ENCODE measurements at places on chromosomes 3 and 15.

GRCh38 chr15:40857601-40858341, 13.9 kb downstream of the SPINT1 start:
- peak; percentile 56 for DNase-seq

DNA sequence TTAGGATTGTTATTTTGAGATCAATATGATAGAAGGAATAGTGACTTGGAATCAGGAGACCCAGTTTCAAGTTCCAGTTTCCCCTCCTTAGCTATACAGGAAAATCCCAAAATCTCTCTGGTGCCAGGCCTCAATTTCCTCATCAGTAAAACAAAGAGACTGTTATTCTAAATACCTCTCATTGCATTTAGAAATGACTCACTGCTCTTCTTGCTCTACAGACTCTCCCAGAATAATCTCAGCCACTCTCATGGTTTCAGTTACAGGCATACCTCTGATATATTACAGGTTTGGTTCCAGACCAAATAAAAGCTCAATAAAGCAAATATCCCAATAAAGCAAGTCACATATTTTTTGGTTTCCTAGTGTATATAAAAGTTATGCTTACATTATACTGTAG, 28.3 kb downstream of the IMPG2 start:
- DNase-seq = no peak

DNA sequence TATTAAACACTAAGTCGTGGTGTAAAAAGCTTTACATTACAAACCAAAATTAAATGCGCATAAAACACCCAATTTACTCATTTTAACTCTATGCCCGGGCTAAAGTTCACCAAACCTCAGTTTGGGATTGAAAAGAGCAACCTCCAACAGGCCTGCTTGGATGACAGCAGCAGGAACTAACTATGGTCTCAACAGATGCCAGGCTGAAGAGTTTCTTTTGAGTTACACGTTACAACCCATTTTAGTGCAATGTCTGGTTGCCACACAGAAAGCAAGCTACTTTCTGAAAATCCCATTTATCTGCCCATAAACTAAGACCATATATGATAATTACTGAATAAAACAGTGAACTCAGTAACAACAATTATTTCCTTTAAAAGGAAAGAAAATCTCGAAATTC, 2.2 kb downstream of the SATB1 start:
- DNase-seq = no peak

- no peak for DNase-seq
These were observed 26.4 kb downstream of the TMEM39A start for GRCh38 chr3:119436977-119437376.

DNA sequence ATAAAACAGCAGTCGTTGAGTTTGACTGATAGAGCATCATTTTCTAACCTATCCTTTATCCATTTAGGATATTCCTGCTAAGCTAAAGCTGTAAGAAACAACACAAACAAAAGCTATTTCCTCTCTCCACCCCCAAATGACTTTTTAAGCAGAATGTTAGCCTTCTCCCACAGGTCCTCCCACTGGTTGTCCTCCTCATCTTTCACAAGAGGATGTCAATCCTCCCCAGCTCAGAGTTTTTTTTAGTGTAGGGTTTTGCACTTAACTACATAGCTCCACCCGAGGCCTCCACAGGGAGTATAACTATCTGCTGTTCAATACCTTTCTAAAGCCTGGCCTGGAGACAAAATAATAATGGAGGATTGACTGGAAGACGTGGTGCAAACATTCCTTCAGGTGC, 7.8 kb downstream of the SETMAR start:
- DNase-seq = no peak

DNA sequence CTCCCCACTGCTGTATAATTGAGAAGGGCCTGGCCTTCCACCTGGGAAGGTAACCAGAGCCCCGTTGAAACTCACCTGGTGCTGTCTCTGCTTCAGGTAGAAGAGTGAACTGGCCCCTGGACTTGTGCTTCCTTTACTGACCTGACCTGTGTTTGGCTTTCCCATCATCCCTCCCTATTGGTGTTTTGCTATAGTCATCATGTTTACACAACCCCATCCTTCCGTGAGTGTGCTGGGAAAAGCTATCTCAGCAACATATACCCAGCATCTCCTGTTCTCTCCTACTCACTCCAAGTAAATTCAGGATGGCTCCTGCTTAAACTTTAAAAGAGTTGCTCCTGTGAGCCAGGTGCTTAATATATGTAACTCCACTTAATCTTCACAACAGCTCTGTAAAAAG, 77.2 kb upstream of the TSC22D2 start:
- DNase-seq = no peak

GRCh38 chr3:195137638-195138588, 133.0 kb downstream of the XXYLT1 start:
- no peak for DNase-seq

DNA sequence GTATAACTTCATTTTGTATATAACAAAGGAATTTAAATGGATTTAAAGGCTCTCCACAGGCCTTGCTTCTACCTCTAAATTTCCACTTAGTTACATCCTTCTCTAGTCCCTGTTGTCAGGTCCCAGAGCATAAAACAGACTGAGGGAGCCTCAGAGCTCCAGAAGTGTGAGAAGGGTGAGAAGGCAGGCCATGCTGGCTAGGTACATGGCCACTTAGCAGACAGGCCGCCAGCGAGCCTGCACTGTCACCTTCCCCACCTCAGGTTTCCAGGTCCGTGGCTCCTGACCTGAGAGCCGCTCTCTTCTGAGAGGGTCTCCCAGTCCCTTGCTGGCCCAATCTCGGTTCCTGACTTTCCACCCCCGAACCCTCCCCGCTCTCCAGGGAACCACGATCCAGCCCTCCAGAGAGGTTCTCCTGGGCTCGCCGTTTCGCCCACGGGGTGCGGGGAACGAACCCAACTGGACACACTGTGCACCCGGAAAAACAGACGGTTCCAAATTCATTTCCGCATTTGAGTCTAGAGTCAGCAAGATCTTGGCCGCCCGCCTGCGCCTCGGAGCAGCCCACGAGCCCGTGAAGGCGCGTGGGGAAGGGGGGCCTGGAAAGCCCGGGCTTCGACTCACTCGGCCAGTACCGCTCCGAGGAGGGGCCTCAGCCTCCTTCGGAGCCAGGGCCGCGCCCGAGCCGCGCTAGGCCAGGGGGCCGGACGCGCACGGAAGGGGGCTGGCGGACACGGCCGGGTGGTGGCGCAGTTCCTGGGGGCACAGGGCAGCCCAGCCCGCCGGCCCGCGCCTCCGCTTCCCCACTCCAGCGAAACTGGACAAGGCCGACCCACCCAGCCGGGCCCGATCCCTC, 16.7 kb upstream of the SOX2 start:
- DNase-seq = no peak
